Stimulated activated CD8-positive, alpha-beta memory T cell treated with anti-CD3 and anti-CD28 coated beads, Interleukin-7, amount 100 ng/mL, for 24 hours (primary cell): ENCODE measurements at places on chromosomes 5 and 9.
A peak's percentile ranks its signal among the peaks of the same experiment; 100 is the strongest.

DNA sequence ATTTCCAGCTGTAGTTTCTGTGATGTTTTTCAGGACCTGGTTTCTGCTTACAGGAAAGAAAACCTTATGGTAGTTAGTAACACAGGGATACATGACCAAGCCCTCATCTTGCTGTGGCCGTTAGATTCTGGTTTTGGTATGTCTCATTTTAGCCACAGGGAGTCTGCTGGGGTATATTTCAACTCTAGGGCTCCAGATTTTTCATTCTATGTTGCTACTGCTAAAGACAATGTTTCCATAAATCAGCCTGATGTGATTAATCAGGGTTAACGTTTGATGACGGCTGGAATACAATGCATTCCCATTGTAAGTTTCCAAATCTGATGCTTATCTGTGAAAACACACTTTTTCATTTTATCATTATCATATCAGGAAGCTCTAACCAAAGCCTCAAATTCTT, 48.2 kb downstream of the P4HA2 start:
- no peak for DNase-seq

- DNase-seq: no peak
Measured at GRCh38 chr5:132492386-132493125, 2.0 kb upstream of the IRF1 start.

DNA sequence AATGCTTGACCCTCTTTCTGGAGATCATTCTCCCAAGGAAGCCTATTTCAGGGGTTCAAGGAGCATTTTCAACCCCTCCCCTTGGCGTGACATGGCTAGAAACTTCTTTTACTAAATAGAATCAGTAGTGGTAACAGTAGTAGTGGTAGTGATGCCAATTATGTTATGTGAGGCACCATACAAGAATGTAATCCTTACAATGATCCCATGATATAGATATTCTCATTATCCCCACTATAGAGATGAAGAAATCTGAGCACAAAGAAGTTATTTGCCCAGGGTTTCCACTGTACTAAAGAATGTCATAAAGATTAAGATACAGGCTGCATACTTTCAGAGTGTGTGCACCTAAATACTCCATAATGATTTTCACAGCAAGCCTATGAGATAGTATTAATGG, 155.4 kb upstream of the CLINT1 start:
- no peak for DNase-seq

- DNase-seq: no peak
Measured at GRCh38 chr5:39100301-39100850, 26.2 kb upstream of the RICTOR start.

DNA sequence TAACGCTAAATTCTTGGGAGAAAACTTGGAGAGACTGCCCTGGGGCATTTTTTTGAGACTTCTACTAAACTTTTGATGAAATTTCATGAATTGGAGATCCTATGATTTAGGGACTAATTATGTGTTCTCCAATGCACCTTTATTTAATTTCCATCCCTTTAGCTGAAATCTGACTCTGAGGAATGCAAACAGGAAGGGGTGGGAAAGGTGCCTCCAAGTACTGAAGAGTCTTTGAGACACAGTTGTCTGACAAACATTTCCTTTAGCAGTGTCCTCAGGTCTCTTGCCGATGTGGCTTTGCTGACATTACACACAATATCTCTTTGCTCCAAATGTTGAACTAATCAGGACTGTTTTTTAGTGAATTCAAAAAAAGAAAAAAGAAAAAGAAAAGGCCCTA, 76.9 kb downstream of the LIX1 start:
- no peak for DNase-seq

- no peak for DNase-seq
Measured at GRCh38 chr5:170149206-170149515, 43.5 kb downstream of the FOXI1 start.

GRCh38 chr5:108345541-108346171, 36.2 kb downstream of the FBXL17 start:
- no peak for DNase-seq

GRCh38 chr9:131759017-131759647, 19.3 kb upstream of the RAPGEF1 start:
- no peak for DNase-seq

GRCh38 chr5:82167372-82167935, 110.7 kb downstream of the RPS23 start:
- no peak for DNase-seq

GRCh38 chr5:151469992-151470391, 22.6 kb downstream of the SLC36A1 start:
- no peak for DNase-seq

- no peak for DNase-seq
Measured at GRCh38 chr9:134534661-134535080, 106.9 kb upstream of the COL5A1 start.

DNA sequence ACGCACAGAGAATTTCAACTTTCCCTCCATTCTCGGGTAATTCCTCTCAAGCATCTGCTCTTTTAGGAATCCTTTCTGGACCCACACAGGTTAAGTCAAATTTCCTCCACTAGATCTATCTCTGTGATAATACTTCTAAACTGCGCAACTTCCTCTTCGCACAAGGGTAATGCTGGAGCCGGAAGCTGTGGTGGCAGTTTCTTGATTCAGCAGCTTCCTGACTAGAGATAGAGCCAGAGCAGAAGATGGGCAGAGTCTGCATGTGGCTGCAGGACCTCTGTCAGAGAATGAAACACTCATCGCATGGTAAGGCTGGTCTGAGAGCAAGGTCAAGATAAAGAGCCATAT, 11.1 kb upstream of the CDC42SE2 start:
- peak; percentile 53 for DNase-seq

GRCh38 chr5:133664422-133664821, 52.1 kb upstream of the FSTL4 start:
- DNase-seq: no peak

DNA sequence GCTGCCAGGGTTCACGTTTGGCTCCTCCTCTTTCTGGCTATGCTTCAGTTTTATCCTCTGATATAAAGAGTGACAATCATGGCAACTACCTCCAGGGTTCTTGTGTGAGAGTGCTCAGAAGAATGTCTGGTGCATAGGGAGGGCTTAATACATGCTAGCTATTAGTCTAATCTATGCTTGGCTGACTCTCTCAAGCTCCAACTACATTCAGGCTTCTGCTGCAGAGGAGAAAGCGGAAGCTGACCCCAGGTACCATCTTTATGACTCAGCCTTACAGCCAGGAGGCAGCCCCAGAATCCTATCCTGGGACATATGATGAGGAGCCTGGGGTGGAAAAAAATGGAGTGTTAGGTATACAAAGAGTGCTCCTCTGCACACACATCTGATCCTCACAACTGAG, 32.1 kb upstream of the RASGRF2 start:
- DNase-seq: no peak

GRCh38 chr9:77166193-77166592, 11.1 kb upstream of the VPS13A start:
- no peak for DNase-seq

- no peak for DNase-seq
Measured at GRCh38 chr5:33975852-33976251, 8.6 kb downstream of the SLC45A2 start.

DNA sequence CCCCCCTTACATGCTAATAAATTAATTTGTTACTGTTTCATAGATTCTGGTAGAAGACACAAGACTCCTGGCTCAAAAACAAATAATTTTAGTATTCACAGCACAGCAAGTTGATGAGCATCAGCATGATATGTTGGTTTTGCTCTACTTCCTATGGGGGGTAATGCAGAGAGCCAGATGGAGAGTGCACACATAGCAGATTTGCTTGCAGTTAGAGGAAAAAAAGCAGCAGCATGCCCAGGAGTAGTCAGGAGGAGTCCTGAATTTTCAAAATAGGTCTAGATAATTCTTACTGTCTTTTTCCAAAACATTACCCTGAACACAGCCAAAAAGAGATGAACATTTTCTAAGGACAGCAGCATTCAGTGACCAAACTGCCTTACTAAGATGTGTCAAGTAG, 261.3 kb downstream of the COX7C start:
- DNase-seq: no peak
